SW 1271 (cell line): ENCODE measurements at places on chromosomes 3 and 15.

GRCh38 chr15:75673426-75674235, 25.9 kb downstream of the SNX33 start:
- no peak for DNase-seq

DNA sequence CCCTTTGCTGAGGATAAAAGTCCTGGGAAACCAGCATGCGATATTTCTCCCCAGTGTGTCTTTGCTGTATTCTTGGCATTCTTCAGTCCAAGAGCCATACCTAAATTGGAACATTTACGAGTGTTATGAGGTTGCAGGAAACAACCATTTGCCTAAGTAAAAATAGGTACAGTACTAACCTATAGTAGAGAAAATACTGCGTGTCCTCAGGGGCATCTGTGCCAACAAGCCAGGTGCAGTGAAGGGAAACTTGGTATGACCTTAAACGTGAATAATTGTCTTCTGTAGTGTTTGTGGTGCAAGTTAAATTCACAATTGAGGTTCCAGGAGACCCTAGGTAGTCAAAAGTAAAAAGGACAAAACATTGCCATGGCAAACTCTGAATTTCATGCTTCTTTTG, 12.2 kb downstream of the IL5RA start:
- DNase-seq, result no peak

DNA sequence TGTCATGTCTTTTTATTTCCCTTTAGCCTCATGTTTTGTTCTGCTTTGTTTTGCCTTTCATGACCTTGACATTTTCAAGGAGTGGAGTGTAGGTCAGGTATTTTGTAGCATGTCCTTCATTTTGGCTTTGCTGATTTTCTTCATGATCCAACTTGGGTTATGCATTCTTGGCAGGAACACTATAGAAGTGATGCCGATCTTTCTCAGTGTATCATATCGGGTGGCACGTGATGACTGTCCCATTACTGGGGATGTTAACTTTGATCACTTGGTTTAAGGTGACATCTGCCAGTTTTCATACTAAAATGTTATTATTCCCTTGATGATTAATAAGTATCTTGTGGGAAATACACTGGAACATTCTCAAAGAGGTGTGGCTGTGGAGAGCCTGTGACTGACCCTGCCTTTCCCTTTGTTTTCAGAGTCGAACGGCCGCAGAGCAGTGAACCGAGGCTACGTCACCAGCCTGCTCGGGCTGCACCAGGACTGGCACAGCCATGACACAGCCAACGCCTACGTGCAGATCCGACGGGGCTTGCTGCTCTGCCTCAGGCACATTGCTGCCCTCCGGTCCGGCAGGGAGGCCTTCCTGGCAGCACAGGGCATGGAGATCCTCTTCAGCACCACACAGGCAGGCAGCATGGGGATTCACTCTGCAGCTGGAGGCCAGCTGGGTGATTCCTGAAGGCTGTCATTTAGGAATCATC, 167.7 kb downstream of the AGBL1 start:
- no peak for DNase-seq

- no peak for DNase-seq
Measured at GRCh38 chr3:104676241-104676640, 690.5 kb upstream of the ALCAM start.
